Right ventricle myocardium inferior (tissue), 1 donor: ENCODE measurements at places on chromosomes 6 and 20. TPM values are rescaled to one million over a fixed set of nuclear protein-coding genes. Genes with fewer than 3 reads are reported as not detected.

The MUCL3 gene
- not detected for total RNA-seq

The VIP gene
- 0.41 TPM for total RNA-seq

The PSORS1C2 gene
- not detected for total RNA-seq

The RSPO3 gene
- 0.92 TPM for total RNA-seq

The RBM12 gene
- 41.4 TPM for total RNA-seq

The TEAD3 gene
- total RNA-seq = 32.2 TPM
